ENCODE measurements at places on chromosomes 5 and 9. TPM values are rescaled to one million over a fixed set of nuclear protein-coding genes. Genes with fewer than 3 reads are reported as not detected.

GRCh38 chr5:92884469-92884868 lies 696.5 kb downstream of the NR2F1-AS1 start:
- DNase-seq = no peak

DNA sequence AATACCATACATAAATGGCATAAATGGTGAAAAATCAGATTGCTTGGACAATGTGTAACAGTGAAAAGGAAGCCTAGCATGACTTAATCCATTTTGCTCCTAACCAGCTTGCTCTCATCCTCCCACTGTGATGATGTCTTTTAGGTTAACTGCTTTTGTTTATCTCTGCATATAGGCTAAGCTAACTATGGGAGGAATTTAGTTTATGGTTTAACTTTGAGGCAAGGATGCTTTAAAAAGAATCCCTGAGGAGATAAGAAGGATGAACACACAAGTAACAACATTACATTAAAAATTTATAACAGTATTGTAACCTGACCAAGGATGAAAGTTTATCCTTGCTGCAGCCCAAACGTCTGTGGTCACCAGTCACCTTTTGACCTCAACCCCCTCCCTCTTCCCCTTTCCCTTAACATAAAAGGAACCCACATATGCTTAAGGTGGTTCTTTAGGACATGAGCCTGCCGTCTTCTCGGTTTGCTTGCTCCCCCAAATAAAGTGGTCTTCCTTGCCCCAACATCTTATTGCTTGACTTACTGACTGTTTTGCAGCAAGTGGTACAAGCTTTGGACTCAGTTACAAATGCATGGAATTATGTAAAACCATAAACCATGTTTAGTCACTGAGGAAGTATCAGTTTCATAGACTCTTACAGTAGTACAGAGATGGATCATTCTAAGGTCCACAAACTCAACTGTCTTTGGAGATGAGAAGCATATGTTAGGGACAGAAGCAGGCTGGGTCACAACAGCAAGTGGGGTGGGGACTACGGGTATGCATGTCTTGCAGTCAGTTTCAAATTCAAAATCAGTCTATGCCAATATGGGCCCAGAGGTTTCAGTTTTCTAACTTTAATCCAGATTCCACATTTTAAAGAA lies 31.3 kb downstream of the AGXT2 start:
- no peak for DNase-seq

GRCh38 chr5:128559300-128560297 lies 21.6 kb upstream of the FBN2 start:
- peak; percentile 40 for DNase-seq

- no peak for DNase-seq
Observed at GRCh38 chr9:82054264-82055015, 65.9 kb downstream of the SPATA31D1 start.

DNA sequence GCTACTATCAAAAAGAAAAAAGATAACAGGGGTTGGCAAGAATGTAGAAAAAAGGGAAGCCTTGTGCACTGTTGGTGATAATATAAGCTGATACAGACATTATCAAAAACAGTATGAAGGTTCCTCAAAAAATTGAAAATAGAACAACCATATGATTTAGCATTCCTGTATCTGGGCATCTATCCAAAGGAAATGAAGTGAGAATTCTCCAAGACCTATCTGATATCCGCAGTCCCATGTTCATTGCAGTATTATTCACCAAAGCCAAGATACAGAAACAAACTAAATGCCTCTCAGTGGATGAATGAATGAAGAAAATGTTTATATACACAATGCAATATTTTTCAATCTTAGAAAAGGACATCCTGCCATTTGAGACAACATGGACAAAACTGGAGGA lies 1943.3 kb downstream of the MAT2B start:
- DNase-seq = no peak

DNA sequence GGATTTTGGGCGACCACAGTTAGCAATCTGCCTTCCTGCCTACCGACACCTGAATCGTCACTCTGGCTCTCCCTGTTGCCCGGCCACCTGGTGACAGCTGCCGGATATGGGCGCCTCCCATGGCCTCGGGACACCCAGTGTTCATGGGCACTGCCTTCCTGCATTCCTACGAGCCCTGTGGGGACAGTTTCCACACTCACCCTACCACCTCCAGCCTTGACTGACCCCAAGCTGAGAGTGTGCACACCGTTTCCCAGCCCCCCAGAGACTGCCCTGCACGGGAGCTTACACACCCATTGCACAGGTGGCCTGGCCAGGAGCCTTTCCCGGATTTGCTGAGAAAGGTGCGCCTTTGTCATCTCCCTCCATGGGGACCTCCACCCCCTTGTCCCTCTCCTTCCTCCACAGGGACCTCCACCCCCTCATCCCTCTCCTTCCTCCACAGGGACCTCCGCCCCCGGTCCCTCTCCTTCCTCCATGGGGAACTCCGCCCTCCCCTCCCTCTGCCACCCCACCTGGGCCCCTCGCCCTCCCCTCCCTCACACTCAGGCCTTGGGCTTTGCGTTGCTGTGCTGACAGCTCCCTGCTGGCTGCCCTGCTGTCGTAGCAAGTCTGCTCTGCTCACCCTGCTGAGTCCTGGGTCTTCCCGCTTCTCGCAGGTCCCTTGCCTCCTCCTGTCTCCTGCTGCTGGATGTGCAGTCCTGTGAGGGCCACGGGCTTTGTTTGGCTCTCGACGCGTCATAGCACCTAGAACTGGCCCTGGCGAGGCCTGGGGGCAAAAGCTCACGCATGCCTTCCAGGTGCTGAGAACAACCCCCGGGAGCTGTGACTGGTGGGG lies 48.4 kb downstream of the MRPL36 start:
- DNase-seq = no peak

DNA sequence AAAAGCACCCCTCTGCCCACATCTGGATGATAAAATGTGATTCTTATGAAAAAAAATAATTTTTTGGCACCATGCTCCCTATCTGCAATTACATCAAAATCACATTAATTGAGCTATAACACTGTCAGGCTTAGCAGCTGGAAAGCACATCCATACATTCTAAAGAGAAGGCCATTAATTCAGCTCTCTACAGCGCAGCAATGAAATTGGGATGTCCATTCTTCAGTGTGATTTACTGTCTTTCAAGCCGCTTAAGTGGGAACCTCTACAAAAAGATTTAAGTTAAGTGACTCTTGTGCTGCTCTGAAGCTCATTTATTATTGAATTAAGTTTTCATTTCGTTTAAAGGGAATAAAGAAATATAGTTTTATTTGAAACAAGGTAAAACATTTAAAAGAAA lies 171.3 kb downstream of the EBF1 start:
- no peak for DNase-seq

HACD4 gene
- not detected for total RNA-seq

SH3PXD2B gene
- 42.3 TPM for total RNA-seq

BARHL1 gene
- not detected for total RNA-seq

PCDHAC1 gene
- total RNA-seq = 26.3 TPM

ENTPD2 gene
- total RNA-seq = 13.4 TPM
